M059J (cell line): ENCODE measurements at places on chromosomes 2 and 18. TPM values are rescaled to one million over a fixed set of nuclear protein-coding genes. Genes with fewer than 3 reads are reported as not detected.

MYO5B gene
- 4.1 and 5.5 TPM in 2 replicates for total RNA-seq

CDH7 gene
- total RNA-seq = not detected in 2 replicates

RUFY4 gene
- total RNA-seq = not detected in 2 replicates

SGPP2 gene
- 0.05 TPM in 1 of 2 replicates, not detected in the other for total RNA-seq

METTL8 gene
- 8.1 and 16.6 TPM in 2 replicates for total RNA-seq

FAM110C gene
- total RNA-seq = 0.15 TPM in 1 of 2 replicates, not detected in the other

L3MBTL4 gene
- 0.05 and 0.15 TPM in 2 replicates for total RNA-seq

CNGA3 gene
- not detected in 2 replicates for total RNA-seq

DNA sequence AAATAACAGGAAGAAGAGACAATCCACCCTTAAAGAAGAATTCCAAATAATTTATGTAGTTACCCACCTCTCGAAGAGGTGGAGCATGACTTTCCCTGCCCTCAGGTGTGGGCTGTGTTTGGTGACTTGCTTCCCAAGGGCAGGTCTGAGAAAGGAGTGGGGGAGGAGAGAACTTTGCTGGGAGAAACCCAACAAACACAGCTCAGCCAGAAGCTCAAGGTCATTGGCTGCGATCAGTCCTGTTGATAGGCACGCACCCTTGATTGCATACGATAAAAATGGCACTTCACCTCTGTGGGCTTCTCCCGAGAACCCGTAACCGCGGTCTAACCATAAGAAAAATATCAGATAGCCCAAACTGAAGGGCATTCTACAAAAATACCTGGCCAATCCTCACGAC lies 157.5 kb upstream of the ID2 start:
- DNase-seq = no peak

GRCh38 chr2:182066400-182067087 lies 80.9 kb downstream of the PPP1R1C start:
- DNase-seq = peak; percentile 90

- DNase-seq = peak; percentile 79
Measured at GRCh38 chr2:233152541-233152940, 92.4 kb downstream of the INPP5D start.

- DNase-seq = peak; percentile 63
Measured at GRCh38 chr2:174325373-174326160, 9.2 kb upstream of the SP9 start.

- no peak for DNase-seq
Measured at GRCh38 chr2:98649992-98650375, 41.6 kb downstream of the UNC50 start.

GRCh38 chr18:38563396-38563980 lies 997.9 kb upstream of the CELF4 start:
- DNase-seq = no peak

DNA sequence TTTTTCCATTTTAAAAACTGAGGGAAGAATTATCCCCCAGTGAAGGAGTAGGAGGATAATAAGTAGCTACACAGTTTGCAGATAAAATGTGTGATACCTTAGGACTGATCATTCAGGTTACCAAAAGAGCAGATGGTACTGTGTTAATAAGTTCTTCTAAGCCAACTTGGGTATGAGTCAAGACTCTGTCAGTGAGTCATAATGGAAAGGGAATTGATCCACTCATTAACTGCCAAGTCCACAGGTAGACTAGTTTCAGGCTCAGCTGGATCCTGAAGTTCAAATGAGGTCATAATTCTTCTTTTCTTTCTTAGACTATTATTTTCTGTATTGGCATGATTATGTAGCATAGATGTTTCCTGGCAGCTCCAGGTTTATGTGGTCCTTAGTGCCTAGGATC lies 142.4 kb upstream of the ALPP start:
- peak; percentile 46 for DNase-seq

DNA sequence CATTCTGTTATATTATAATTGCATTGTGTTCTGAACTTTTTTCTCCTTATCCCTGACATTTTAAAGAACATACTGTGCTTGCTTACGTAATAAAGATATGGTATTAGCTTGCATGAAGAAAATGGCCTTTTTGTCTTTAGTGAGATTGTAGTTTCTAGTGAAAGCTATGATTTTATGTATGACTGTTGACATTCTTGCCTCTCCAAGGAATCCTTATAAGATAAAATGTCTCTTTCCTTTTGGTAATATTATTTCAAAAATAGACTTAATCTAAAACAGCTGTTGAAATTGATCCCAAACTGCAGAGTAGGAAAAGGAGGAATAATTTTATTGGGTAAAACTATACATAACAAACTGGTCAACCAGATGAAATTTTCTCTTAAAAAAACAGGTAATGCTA lies 40.8 kb upstream of the CCDC102B start:
- DNase-seq = no peak

DNA sequence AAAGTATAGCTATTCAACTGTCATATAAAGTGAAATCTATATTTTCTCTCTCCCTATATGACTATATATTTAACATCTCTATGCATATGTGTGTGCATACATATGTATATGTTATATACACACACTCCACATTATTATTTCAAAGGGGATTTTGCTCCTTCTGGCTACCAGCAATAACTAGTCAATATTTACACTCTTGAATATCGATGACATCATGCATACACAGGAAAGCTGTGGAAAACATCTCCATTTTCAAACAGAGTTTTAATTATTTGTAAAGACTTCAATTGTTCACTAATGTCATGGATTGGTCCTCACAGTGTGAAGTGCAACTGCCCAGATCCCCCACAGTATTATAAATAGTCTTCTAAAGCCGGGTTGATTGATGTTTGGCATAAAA lies 195.9 kb upstream of the TCF4 start:
- no peak for DNase-seq

- peak; percentile 59 for DNase-seq
Measured at GRCh38 chr2:85468704-85469349, 50.3 kb downstream of the SH2D6 start.

GRCh38 chr2:774436-774835 lies 97.2 kb upstream of the TMEM18 start:
- peak; percentile 9 for DNase-seq

DNA sequence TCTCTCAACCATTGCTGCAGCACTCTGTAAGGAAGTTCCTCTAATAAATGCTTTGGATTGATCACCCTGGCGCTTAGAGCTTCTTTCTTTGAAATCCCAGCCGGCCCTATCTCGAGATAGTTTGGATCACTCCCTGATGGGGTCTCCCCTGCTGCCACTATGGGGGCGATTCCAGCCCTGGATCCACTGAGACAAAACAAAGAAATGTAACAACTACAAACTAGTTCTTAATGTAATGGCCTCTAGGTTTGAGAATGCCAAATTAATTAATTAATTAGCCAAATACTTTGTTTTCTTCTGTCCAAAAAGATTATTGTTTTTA lies 15.2 kb downstream of the SRSF7 start:
- no peak for DNase-seq

DNA sequence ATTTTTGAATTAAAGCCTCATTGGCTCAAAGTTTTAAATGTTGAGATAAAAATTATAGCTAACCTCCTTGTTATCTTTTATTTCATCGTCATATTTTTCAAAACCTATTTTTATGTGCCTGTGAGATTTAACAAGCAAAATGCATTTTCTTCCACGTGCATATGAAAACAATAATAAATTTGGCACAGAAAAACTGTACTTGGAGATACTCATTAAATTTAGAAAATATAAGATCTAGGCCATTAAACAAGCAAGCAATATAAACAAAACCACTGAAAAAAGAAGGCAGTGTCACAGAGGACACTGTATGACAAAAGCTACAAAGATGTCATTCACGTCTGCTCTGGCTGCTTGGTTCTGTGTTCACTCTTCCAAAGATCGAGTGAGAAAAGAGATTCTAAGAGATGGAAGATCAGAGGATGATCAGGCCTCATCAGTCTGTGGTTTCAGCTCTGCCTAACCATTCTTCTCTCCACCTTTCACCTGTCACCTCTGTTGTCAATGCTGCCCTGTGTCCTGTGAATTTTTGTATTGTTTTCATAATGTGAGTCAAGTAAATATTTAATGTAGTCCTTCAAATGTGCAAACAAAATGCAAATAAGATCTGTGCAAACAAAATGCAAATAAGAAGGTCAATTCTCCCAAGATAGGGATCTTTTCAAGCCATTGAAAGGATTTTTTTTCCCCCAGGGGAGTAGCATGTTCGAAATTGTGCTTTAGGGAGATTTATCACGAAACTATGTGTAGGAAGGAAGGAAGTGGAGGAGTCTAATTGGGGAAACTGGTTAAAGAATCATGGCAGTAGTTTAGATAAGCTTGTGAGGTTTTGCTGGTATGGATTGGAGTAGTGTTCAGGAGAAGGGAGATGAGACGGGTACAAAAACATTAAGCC lies 138.7 kb upstream of the RBMS1 start:
- DNase-seq = no peak

- no peak for DNase-seq
Measured at GRCh38 chr2:2886922-2887321, 490.7 kb downstream of the EIPR1 start.

DNA sequence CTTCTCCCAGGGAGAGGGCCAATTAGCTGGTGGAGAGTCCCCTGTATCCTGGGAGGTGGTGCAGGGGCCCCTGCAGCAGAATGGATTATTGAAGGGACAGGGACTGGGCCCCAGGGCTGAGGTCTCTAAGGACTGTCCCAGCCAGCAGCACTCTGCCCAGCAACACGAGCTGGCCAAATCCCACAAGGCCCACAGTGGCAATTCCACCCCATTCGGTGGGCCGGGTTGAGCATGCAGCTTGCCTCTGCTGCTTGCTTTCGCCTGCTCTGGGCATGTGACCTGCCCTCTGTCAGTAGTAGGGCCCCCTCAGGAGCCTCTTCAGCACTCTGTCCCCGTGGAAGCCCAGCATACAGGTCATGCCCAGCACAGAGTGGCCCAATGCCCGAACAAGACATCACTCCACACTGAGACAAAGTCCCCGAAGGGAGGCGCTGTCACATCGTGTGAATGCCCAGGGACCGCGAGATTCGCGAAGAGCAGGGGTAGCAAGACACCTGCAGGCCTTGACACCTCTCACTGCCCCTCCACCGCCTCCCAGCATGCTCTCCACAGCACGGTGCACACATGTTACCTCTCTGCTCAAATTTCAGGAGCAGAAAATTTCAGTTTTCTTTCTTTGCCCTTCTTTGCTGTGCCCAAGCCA lies 65.4 kb downstream of the CRACDL start:
- DNase-seq = no peak

GRCh38 chr2:27155069-27155520 lies 6.3 kb downstream of the TCF23 start:
- DNase-seq = no peak

DNA sequence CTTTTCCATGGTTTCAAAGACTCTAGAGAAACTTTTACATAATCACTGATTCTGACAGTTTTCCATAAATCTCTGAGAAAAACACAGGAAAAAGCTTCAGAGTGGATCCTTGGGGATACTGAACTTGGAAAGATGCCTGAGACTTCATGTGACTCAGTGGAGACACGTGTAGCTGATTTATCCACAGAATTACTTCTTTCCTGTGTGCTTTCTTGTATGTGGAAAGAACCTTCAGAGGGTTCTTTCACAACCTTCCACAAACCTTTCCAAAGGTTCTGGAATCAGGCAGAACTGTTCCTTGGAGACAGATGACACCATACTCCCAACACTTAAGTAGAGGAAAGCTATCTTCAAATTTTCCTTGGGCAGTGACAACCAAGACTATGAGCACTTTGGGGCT lies 207.2 kb downstream of the RND3 start:
- DNase-seq = peak; percentile 49
